Muscle of leg (tissue), 16 donors: ENCODE measurements at places on chromosomes 2 and 18. TPM values are rescaled to one million over a fixed set of nuclear protein-coding genes. Genes with fewer than 3 reads are reported as not detected.

DNA sequence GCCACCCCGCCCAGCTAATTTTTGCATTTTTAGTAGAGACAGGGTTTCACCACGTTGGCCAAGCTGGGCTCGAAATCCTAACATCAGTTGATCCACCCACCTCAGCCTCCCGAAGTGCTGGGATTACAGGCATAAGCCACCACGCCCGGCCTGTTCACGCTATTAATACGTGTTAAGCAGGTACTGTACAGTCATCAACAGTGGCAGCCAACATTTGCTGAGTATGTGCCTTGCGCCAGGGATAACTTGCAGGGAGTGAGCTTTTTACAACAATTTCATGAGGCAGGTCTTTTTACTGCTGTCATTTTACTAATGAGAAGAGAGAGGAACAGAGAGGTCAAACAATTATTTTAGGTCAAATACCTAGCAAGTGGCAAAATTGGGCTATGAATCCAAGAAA is 115.2 kb downstream of the AP1S3 start:
- H3K4me3 ChIP-seq: no peak overlapping the region
- no peak for DNase-seq
- H3K4me1 ChIP-seq: peaks cover 10% of the 10 kb centered on the region
- no peak overlapping the region for H3K27ac ChIP-seq
- H3K36me3 ChIP-seq: no peaks in the 10 kb centered on the region
- no peaks in the 10 kb centered on the region for H3K27me3 ChIP-seq

DNA sequence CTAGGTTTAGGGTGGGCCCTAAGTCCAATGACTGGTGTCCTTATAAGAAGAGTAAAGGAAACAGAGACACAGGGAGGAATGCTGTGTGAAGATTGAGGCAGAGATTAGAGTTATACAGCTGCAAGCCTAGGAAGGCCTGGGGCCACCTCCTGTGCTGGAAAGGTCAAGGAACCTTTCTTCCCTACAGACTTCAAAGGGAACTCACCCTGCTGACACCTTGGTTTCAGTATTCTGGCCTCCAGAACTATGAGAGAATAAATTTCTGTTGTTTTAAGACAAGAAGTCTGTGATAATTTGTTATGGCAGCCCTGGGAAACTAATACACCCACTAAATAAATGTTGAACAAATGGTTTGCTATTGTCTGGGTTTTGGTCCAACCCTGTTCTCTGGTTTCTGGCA is 102.3 kb upstream of the NEUROD1 start:
- DNase-seq: no peak
- no peaks in the 10 kb centered on the region for H3K27me3 ChIP-seq
- H3K4me1 ChIP-seq: peaks cover 10% of the 10 kb centered on the region
- no peak overlapping the region for H3K27ac ChIP-seq
- H3K4me3 ChIP-seq: no peak overlapping the region

DNA sequence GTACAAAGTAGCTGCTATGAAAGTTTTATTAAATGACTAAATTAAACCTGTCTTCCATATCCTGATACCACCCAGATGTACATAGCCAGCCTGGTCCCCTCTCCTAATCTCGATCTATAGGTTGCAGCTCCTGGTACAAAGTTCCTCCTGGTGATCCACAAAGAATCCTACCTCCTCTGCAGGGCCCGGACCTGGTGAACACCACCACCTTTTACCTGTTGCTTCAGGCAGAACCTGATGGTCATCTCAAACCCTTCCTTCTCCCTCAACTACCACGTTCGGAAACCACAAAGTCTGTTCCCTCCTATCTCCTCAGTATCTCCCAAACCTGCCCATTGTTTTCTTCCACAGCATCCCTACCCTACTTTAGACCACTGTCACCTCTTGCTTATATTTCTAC is 15.5 kb downstream of the FOXI3 start:
- DNase-seq: no peak
- H3K4me3 ChIP-seq: no peak overlapping the region
- H3K27me3 ChIP-seq: no peaks in the 10 kb centered on the region

- no peaks in the 10 kb centered on the region for H3K27me3 ChIP-seq
- no peak overlapping the region for H3K4me3 ChIP-seq
- H3K27ac ChIP-seq: no peak overlapping the region
- no peak for DNase-seq
- H3K4me1 ChIP-seq: no peaks in the 10 kb centered on the region
- no peaks in the 10 kb centered on the region for H3K36me3 ChIP-seq
Measured at GRCh38 chr2:129827311-129828090, 152.0 kb upstream of the RAB6C start.

- no peak overlapping the region for H3K27ac ChIP-seq
- no peaks in the 10 kb centered on the region for H3K4me1 ChIP-seq
- H3K36me3 ChIP-seq: no peaks in the 10 kb centered on the region
- no peak overlapping the region for H3K4me3 ChIP-seq
Measured at GRCh38 chr2:222353993-222354392, 55.2 kb upstream of the PAX3 start.

- no peaks in the 10 kb centered on the region for H3K36me3 ChIP-seq
- no peaks in the 10 kb centered on the region for H3K27me3 ChIP-seq
- DNase-seq: no peak
- H3K4me1 ChIP-seq: no peaks in the 10 kb centered on the region
Measured at GRCh38 chr2:152278526-152278925, 56.4 kb upstream of the FMNL2 start.

- H3K27me3 ChIP-seq: peaks cover 3% of the 10 kb centered on the region
- DNase-seq: peak; percentile 24
- no peaks in the 10 kb centered on the region for H3K36me3 ChIP-seq
Measured at GRCh38 chr2:170123593-170123992, 54.4 kb upstream of the MYO3B start.

DNA sequence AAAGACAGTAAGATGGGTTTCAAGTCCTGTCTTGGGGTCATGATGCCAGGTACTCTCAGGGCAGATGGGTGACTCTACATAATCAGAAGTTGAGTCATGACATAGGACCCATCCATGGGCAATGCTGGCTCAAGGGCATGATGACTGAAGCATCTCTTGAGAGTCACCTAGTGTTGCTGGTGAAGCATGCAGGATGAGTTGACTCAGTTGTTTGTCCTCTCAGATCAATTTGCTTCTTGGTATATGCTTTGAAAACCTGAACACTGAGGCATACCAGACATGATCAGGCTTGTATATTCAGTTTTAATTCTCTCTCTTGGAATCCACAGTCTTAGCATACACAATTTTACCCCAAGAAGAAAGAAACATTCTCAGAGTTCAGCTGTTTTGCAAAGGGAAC is 658.9 kb upstream of the NXPH2 start:
- no peak overlapping the region for H3K4me3 ChIP-seq
- H3K27me3 ChIP-seq: no peaks in the 10 kb centered on the region
- H3K36me3 ChIP-seq: no peaks in the 10 kb centered on the region
- DNase-seq: no peak
- H3K27ac ChIP-seq: no peak overlapping the region
- H3K4me1 ChIP-seq: no peaks in the 10 kb centered on the region

DNA sequence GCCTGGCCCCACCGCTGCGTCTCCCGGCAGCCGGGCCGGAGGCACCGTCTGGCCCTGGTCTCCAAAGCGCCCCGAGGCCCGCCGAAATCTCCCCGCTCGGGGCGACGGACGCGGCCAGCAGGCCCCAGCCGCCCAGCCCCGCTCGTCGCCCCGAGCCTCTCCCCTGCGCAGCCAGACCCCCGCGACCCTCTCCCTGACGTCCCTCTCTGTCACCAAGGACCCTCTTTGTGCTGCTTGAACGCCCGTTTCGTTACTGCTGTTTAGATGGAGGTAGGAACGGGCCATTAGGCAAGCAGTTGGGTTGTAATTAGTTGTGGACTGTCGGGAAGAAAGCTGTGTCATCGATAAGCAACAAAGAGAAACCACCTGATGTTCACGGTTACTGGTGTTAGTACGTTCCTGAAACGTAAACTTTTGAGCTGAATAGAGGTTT is 686 bp downstream of the UBXN4 start:
- H3K27ac ChIP-seq: peak overlapping the region; percentile 100

DNA sequence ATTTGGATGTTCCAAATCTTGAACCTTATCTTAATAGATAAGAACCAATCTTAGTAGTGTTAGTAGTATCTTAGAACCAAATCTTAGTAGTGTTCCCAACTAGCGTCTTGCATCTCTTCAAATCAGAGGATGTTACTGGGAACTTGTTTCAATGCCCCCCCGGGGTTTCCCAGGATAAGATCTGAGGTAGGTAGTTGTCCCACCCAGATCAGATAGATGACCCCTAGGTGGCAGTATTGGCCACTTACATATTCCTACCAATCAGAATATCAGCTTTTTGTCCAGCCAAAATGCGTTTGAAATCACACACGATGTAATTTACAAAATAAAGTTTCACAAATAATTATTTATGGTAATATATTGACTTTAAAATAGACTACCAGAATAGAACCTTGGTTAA is 314.8 kb downstream of the MBD2 start:
- H3K27ac ChIP-seq: no peak overlapping the region
- no peaks in the 10 kb centered on the region for H3K4me1 ChIP-seq
- DNase-seq: no peak
- H3K27me3 ChIP-seq: no peaks in the 10 kb centered on the region

- H3K4me1 ChIP-seq: peaks cover 17% of the 10 kb centered on the region
- H3K27ac ChIP-seq: peak overlapping the region; percentile 77
- H3K27me3 ChIP-seq: no peaks in the 10 kb centered on the region
- H3K36me3 ChIP-seq: no peaks in the 10 kb centered on the region
- peak; percentile 85 for DNase-seq
Measured at GRCh38 chr2:99729104-99730025, 239.5 kb upstream of the REV1 start.

- H3K4me3 ChIP-seq: no peak overlapping the region
- H3K27ac ChIP-seq: no peak overlapping the region
- no peaks in the 10 kb centered on the region for H3K4me1 ChIP-seq
- no peaks in the 10 kb centered on the region for H3K27me3 ChIP-seq
Measured at GRCh38 chr2:129801575-129801974, 177.9 kb upstream of the RAB6C start.

DNA sequence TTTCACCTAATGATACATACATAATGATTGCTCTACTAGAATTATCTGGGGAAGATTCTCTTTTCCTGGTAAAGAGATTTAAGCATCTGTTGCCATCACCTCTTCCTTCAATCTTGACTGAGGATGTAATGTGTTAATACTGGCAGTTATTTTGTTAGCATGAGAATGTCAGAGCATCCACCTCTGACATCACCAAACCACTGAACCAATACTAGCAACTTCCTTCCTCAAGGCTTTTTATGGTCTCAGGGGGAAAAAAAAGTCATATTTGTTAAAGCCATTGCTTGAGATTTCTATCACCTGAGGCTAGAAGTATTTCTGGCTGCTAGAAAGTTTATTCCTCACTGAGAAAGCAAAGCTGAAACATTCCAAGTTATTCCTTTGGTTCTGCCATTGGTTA is 48.5 kb downstream of the DSEL start:
- no peaks in the 10 kb centered on the region for H3K27me3 ChIP-seq
- H3K27ac ChIP-seq: no peak overlapping the region
- H3K4me1 ChIP-seq: no peaks in the 10 kb centered on the region
- H3K36me3 ChIP-seq: no peaks in the 10 kb centered on the region

DNA sequence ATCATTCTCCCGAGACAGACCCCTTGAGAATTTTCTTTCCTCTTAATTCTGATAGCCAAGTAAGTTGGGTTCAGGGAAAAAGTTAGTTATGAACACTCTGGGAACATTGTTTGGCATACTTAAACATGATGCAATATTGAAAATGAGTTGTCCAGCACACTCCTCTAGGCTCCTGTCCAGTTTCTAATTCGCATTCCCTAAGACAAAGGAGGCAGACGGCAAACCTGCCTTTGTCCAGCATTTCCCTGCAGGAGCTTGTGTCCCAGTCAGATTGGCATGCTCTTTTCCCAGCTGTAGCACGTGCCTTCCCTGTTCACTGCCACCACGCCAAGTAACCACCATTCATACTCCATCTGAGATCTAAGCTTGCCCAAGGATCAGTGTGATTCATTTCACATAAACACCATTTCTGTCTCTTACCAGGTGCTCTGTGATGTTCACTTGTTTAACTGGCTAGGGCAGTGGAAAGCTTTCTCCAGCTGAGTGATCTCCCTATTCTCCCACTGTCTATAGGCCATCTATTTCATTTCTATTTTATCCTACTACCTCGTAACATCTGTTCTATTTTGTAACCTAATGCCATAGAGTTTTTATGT is 150.0 kb upstream of the EPB41L3 start:
- H3K36me3 ChIP-seq: no peaks in the 10 kb centered on the region
- no peak overlapping the region for H3K4me3 ChIP-seq
- no peaks in the 10 kb centered on the region for H3K4me1 ChIP-seq
- H3K27ac ChIP-seq: peak overlapping the region; percentile 62
- no peaks in the 10 kb centered on the region for H3K27me3 ChIP-seq

GRCh38 chr18:25345081-25345866 is 6.7 kb downstream of the ZNF521 start:
- H3K4me1 ChIP-seq: peaks cover 8% of the 10 kb centered on the region
- H3K4me3 ChIP-seq: no peak overlapping the region
- H3K27me3 ChIP-seq: no peaks in the 10 kb centered on the region
- DNase-seq: peak; percentile 73

IGFBP5 gene
- 461 TPM for total RNA-seq

TMEM18 gene
- total RNA-seq: 50.6 TPM

SCN9A gene
- total RNA-seq: 5.2 TPM

DSG2 gene
- total RNA-seq: 2.3 TPM

SNTG2 gene
- total RNA-seq: 0.31 TPM

ANKRD30B gene
- under 0.01 TPM for total RNA-seq

IL36B gene
- not detected for total RNA-seq
